Caco-2 (cell line): ENCODE measurements at places on chromosomes 7 and 10.

DNA sequence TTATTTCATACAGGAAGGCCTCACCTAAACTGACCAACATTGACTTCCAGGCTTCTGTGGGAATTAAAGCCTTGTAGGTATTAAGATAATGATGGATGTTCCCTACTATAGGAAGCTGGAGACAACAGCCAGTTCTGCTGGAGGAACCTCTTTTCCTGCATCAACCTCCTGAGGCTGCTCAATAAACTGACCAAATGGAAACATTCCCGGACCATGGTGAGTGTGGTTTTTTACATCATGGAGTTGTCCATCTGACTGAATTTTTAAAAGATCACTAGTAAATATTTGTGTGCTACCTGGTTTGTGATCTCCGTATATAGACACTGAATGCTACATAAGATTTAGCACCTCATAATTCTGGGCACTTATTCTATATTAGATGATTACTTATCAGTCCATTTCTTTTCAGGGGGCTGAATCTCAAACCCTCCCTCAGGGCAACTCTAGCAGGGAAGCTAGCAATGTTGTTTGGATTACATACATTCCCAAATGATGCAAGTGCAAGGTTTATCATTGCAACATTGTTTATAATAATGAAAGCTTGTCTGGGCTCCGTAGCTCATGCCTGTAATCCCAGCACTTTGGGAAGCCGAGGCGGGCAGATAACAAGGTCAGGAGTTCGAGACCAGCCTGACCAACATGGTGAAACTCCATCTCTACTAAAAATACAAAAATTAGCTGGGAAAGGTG lies 21.5 kb upstream of the SMKR1 start:
- DNase-seq = no peak

DNA sequence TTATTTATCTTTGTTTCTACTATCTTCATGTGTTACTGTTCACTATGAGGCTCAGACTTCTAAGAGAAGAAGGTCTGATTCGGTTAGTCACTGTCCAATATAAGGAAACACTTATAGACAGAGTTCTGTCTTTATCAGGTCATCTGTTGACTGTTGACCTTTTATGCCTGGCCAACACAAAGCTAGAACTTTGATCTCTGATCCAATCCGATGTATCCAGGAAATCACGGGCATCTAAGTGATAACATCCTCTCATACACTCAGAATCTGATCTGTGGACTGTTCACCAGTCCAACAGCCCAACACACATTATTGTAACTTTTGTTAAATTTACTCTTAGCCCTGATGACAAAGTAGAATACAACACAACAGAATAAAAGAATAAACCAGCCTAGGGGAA lies 114.6 kb downstream of the SRI start:
- no peak for DNase-seq

DNA sequence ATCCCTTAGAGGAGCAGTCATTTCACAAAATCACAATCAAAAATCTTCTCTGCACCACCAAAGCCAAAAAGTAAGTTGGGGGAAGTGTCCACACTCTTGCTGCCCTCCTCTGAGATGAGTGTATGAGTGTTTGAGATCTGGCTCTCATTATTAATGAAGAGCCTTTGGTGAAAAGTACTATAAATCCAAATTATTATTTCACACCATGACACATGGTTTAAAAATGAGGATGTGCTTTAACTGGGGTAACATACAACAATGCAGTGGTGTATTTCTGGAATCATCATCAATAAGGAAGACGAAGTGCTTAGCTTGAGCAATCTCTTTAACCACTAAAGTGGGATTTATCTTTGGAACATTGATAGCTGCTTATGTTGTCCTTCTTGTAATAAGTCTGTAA lies 114.2 kb upstream of the ADAM12 start:
- no peak for DNase-seq

- DNase-seq = peak; percentile 54
These were observed 166.8 kb downstream of the RGS10 start for GRCh38 chr10:119375574-119376272.

DNA sequence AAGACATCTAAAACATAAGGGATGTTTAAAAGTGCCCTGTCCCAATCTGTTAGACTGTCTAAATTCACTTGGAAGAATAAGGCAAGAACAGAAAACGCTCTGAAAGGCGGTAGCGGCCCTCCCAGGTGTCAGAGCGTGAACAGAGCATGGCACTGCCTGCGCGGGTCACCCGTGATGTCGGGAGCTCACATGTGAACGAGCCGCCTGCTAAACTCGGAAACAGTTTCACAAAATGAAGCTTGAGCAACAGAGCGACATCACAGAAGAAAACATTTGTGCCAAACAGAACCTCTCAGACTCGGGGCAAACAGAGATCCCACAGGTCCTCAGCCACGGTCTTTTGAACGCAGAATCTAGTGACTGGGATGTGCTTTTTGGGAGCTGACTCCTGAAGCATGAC lies 12.8 kb downstream of the BRI3 start:
- no peak for DNase-seq

DNA sequence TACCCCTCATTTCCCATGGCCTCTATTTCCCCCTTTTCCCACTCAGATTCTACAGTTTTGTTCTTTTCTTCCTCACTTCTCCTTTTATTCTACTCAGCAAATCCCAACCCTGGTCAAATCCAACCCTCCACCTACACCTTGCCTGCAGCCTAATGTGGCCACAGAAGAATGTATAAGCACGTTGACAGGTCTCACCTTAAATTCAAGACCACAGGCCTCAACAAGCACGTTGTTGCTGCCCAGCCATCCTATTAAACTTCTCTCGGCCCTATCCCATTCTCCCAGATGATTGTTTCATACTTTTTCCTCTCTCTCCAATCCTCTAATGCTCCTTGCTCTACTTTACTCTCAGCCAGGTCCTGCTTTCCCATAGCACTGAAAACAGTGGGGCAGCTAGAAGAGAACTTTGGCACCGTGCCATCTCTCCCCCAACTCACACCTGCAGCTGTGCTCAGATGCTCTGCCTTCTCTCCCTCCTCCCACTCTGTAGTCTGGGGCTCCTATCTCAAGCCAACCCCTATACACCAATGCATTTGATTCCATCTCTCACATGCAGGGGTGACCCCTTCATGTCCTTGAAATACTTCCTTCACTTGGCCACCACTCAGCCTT lies 6.8 kb upstream of the EIF3A start:
- DNase-seq = no peak

- peak; percentile 71 for DNase-seq
These were observed 1.2 kb downstream of the MNX1 start for GRCh38 chr7:157009170-157009777.

GRCh38 chr10:92126100-92126650 lies 164.7 kb downstream of the CPEB3 start:
- no peak for DNase-seq

DNA sequence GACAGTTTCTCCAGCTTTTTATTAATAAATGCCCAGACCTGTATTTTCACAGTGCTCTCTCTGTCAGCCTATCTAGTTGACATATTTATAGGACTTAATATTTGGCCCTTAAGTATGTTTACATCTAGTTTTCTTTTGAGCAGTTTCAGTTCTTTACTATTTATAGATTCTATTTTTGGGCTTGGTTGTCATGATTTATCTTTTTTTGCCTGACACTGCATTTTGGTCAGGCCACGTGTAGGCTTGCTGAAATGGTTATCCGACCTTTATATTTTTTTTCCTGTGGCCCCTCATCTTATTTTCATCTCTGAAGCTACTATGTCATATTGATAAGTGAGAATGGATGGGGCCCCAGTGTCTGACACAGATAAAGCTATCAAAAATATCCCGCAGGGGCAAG lies 515.4 kb upstream of the FZD8 start:
- DNase-seq = no peak

GRCh38 chr10:119655566-119656001 lies 4.4 kb downstream of the BAG3 start:
- DNase-seq = no peak
